ENCODE measurements at places on chromosomes 12 and 14.
A peak's percentile ranks its signal among the peaks of the same experiment; 100 is the strongest.

GRCh38 chr12:88450136-88450535 is 130.1 kb downstream of the KITLG start:
- DNase-seq: no peak

- no peak for DNase-seq
These were observed 57.4 kb upstream of the LRFN5 start for GRCh38 chr14:41549282-41549681.

GRCh38 chr12:27751386-27752047 is 28.5 kb upstream of the KLHL42 start:
- DNase-seq: no peak

DNA sequence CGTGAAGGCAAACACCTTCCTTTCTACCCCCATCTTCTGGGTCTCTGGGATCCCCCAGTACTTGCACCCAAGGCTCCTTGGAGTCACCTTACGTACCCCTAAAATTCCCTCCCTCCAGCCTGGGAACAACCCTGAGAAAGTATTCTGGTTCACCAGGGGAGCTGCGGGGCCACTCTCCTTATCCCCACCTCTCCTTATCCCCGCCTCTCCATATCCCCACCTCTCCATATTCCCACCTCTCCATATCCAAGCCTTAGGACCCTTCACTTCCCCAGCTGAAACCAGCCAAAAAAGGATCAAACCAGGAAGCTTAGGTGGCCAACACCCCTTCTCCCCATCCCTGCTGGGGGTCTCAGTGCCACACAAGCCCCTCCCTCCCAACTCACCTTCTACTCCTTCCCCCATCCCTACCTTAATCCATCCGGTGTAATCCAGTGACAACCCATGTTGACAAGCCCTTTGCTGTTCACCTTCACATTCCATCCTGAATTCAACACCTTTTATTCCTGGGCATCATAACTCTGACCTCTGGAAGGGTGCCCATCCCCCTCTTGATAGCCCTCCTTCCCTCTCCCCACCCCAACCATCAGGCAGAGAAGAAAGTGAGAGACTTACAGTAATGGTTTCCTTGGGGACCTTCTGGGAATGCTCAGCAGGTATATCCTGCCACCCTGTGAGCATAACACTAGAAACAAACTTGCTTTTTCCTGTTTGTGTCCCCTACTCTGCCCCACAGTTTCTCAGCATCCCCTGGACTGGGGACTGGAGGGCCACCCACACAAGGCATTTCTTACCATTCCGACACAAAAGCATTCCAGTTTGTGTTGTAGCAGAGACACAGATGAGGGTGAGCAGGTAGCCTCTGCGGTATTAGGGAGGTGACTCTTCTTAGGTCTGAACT is 1.6 kb upstream of the MSI1 start:
- no peak for DNase-seq

DNA sequence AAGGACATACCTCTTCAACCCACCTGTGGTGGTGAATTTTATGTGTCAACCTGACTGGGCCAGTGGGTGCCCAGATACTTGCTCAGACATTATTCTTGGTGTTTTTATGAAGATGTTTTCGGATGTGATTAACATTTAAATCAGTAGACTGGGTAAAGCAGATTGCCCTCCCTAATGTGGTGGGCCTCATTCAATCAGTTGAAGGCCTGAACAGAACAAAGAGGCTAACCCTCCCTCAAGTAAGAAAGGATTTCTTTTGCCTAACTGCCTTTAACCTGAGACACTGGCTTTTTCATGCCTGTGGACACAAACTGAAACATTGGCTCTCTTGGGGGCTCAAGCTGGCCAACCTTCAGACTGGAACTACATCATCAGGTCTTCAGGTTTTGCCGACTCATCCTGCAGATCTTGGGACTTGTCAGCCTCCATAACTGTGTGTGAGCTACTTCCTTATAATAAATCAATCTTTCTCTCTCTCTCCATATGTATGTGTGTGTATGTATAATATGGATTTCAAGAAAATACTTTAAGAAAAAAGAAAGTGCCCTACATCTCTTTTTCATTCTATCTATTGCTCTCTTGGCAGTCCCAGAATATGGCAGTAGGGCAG is 39.4 kb downstream of the RTN1 start:
- DNase-seq: no peak

DNA sequence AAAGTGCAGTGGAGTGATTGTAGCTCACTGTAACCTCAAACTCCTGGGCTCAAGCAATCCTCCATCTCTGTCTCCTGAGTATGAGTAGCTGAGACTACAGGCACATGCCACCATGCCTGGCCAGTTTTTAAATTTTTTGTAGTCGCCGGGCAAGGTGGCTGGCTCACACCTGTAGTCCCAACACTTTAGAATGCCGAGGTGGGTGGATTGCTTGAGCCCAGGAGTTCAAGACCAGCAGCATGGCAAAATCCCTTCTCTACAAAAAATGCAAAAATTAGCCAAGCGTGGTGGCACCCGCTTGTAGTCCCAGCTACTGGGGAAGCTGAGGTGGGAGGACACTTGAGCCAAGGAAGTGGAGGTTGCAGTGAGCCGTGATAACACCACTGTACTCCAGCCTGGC is 219.5 kb downstream of the KLHL28 start:
- no peak for DNase-seq

DNA sequence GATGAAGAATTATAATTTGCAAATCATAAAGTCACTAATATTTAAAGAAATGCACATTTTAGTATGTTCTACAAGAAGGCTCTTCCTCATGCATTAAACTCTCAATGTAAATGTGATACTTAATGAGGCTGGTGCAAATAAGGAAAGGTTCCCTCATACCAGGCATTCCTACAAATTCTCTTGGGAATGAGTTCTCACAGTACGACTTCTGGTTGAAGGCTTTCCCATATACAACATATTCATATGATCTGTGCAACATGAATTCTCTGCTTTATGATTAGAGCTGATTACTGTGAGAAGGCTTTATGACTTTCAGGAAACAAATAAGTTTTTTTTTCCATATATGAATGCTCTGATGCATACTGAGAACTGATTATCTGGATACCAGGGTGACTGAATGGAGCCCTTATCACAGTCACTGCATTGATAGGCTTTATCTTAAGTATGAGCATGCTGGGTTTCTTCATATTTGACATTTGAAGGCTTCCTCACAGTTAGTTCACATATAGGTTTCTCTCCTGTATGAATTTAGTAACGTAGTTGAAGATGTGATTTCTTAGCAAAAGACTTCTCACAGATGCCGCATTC is 293.9 kb downstream of the RAD51B start:
- no peak for DNase-seq

DNA sequence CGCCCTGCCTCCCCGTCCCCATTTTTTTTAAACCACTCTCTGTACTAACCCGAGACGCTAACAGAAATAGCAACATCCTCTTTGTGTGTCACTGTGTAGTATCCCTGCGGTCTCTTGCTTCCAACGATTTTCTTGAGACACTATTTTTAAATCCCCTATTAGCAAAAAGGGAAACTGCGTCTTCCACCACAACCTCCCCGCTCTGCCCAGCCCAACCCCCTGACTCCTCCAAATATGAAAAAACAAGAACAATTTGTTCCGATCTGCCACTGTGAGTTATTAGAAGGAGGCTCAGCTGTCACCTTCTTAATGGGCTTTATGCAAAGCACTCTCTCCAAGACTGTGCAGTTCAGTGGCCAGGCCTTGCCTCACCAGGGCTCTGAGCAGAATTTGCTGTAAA is 76.3 kb downstream of the MAP1LC3B2 start:
- DNase-seq: no peak

DNA sequence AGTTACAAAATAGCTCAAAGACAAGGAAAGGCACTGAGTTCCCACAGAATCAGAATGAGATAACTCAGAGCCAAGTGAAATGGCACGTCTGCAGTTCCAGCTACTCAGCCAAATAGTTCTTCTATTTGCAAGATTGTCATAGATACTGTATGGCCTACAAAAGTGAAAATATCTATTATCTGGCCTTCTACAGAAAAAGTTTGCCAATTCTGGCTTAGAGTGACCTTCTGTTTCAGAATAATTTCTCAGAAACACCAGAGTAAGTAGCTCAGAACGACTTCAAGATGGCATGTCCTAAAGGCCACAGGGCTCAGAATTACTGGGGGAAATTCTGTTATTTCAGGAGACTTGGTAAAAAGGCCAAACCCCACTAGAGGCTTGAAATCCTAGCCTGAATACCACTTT is 10.7 kb upstream of the RTRAF start:
- DNase-seq: no peak

DNA sequence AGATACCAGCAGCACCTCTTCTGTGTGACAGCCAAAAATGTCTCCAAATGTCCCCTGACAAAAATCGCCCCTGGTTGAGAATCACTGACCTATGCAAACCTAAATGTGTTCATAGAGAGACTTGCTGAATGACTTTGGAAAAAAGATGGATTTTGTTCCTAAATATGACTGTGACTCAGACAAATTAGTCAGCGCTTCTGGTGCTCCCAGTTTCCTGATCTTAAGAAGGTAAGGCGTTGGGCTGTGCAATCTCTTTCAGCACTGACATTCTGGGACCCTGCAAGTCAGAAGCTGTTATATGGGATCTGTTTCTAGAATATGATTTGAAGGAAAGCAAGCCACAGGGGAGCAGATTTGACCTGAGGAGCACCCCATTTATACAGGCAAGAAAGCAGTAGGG is 90.6 kb upstream of the PWP1 start:
- no peak for DNase-seq

DNA sequence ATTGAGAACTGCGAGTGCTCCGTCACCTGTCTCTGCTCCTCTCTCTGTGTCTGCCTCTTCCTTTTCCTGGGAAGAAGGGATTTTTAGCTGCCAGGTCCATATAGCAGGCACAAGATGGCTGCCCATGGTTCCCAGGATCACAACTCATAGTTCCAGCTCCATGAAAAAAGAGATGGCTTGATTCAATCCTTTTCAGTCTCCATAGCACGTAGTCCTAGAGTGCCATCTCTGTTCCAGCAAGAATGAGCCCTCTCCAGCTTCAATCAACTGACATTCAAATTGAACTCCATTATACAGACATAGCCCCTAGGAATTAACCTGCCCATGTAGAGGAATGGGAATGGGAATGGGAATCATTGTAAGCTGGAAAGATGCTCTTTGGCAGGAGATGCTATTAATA is 34.7 kb upstream of the RTRAF start:
- no peak for DNase-seq

- DNase-seq: no peak
These were observed 16.6 kb downstream of the PITPNM2 start for GRCh38 chr12:123134271-123134671.

GRCh38 chr12:128133321-128134073 is 133.5 kb upstream of the TMEM132C start:
- no peak for DNase-seq

GRCh38 chr14:77067632-77068516 is 30.2 kb upstream of the CIPC start:
- peak; percentile 66 for DNase-seq

DNA sequence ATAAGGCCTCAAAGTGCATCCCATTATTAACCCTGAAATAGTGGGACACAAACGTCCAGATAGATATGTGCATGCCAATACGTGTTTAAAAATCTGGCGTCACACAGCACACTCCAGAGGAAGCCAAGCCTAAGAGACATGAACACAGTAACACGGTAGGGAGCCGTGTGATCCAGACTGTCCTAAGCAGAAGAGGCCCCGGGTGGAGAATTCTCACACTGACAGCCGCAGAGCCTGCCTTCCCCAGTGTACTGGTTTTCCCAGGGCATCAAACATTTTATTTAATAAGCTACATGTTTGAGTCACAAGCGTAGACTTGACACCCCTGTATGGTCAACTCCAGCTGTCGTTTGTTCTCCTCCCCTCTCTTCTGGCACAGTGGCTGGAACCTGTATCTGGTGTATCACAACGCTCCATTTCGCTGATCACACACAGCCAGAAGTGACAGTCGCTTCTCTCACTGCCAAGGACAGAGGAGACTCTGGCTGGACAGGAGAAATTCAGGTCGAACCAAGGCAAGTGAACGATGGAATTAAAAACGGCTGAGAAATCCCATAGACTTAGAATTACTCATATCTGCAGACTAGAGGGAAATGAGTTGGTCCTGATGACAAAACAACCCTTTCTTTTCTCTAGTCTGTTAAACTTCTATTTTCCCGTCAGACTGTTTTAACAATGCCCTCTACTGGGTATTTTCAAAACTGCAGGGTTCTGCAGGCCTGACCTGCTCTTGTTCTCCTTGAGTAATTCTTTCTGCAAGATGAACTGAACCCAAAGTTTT is 359.9 kb downstream of the RGS6 start:
- DNase-seq: no peak

GRCh38 chr12:51941011-51941581 is 10.4 kb upstream of the ACVR1B start:
- no peak for DNase-seq

DNA sequence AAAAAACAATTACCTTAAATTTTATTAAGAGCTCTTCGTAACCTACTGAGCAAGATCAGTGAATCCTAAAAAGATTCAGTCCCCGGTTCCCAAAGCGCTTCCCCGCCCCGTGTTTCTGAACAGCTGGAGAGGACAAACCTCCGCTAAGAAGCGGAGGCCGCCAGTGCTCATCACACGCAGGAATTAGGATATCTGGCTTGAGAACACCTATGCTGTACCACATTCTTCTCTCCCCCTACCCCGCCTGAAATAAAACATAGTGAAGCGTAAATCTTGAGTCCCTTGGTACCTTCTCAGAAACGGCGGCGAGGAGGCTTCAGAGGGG is 774 bp upstream of the WDR20 start:
- DNase-seq: no peak

GRCh38 chr14:95352481-95352880 is 32.8 kb upstream of the CLMN start:
- DNase-seq: no peak

GRCh38 chr14:94966344-94966743 is 191.0 kb downstream of the DICER1 start:
- DNase-seq: no peak

GRCh38 chr12:124026755-124027745 is 54.0 kb downstream of the ZNF664 start:
- DNase-seq: no peak

- peak; percentile 27 for DNase-seq
These were observed 27.9 kb downstream of the BORCS5 start for GRCh38 chr12:12384571-12385340.

DNA sequence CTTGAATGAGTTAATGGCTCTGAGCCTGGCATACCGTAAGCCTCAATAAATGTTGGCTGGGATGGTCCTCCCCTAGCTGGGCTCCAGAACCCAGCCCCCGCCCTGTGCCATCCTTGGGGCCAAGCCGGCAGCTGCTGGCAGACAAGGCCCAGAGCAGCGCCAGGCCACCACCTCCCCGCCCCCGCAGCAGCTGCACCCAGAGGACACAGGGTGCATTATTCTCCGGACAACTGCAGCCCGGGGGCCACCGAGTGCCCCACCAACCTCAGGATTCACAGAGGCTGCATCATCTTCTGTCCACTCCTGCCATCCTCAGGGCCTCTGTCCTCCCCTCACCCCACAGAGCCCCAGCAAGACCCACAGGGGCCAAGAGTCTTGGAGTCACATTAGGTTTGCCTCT is 92.7 kb downstream of the NCOR2 start:
- no peak for DNase-seq

- DNase-seq: no peak
These were observed 231.7 kb downstream of the NRXN3 start for GRCh38 chr14:78401866-78402265.

GRCh38 chr12:6549684-6550151 is 6.1 kb downstream of the IFFO1 start:
- no peak for DNase-seq

GRCh38 chr12:113852264-113852663 is 113.9 kb downstream of the RBM19 start:
- no peak for DNase-seq

All from stimulated activated CD4-positive, alpha-beta T cell treated with anti-CD3 and anti-CD28 coated beads, Interleukin-2, amount 100 ng/mL, for 24 hours (primary cell).